ENCODE measurements at places on chromosomes 1 and 21. TPM values are rescaled to one million over a fixed set of nuclear protein-coding genes. Genes with fewer than 3 reads are reported as not detected.

GRCh38 chr21:42633858-42634257 lies 19.6 kb upstream of the PDE9A start:
- no peak for DNase-seq
- H3K27ac ChIP-seq: no peak overlapping the region
- H3K27me3 ChIP-seq: peaks cover 9% of the 10 kb centered on the region
- no peaks in the 10 kb centered on the region for H3K4me1 ChIP-seq
- no peaks in the 10 kb centered on the region for H3K36me3 ChIP-seq

- H3K36me3 ChIP-seq: peaks cover 12% of the 10 kb centered on the region
- H3K4me1 ChIP-seq: peaks cover 37% of the 10 kb centered on the region
- H3K4me3 ChIP-seq: peak overlapping the region; percentile 98
- no peak for DNase-seq
These were observed 509 bp downstream of the GDAP2 start for GRCh38 chr1:117928881-117929342.

GRCh38 chr1:93692026-93692425 lies 10.4 kb upstream of the BCAR3 start:
- H3K36me3 ChIP-seq: no peaks in the 10 kb centered on the region
- no peak overlapping the region for H3K4me3 ChIP-seq
- H3K27me3 ChIP-seq: no peaks in the 10 kb centered on the region
- peaks cover 37% of the 10 kb centered on the region for H3K4me1 ChIP-seq

DNA sequence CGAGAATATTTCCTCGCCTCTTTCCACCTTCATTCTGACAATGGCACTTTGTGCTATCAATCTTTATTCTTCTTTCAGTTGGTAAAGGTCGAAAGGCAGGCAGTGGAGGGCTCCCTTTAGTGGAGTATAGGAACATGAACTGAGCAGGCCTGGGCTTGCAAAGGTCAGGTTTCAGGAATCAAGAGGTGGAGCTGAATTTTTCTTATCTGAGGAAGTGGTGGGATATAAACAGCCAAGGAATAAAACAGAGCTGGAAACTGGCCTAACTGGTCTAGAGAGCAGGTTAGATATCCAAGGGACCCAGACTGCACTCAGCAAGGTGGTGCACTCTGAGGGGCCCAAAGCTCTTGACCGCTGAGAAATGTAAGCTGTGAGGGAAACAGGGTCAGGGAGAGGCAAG lies 99.1 kb downstream of the PLA2G4A start:
- peaks cover 14% of the 10 kb centered on the region for H3K4me1 ChIP-seq
- peaks cover 14% of the 10 kb centered on the region for H3K27me3 ChIP-seq
- no peak overlapping the region for H3K27ac ChIP-seq
- DNase-seq: no peak
- peak overlapping the region; percentile 10 for H3K4me3 ChIP-seq

DNA sequence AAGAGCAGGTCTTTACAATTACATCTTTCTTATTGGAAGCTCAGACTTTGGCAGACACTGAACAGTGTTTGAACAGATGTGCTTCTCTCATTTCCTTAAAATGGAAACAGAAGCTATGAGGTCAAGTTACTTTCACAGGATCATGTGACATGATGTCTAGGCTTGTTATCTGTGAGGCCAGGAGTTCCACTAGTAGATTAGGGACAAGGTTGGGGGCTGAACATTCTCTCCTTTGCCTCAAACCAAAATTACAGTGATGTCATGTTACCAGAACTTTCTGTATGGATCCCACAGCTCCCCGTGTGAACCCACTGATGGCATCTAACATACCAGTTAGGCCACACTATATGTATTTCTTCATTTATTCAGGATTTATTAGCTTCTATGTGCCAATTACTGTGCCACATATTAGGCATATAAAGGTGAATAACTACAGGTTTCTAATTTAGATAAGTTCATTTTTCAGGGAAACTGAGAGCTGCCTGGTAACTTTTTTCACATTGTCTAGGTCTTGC lies 6.0 kb downstream of the DYNLT5 start:
- peaks cover 13% of the 10 kb centered on the region for H3K27me3 ChIP-seq
- no peak for DNase-seq
- H3K4me1 ChIP-seq: peaks cover 5% of the 10 kb centered on the region
- no peaks in the 10 kb centered on the region for H3K36me3 ChIP-seq

- peaks cover 85% of the 10 kb centered on the region for H3K27me3 ChIP-seq
- H3K4me3 ChIP-seq: no peak overlapping the region
- H3K27ac ChIP-seq: no peak overlapping the region
- DNase-seq: no peak
- H3K36me3 ChIP-seq: no peaks in the 10 kb centered on the region
These were observed 2.4 kb upstream of the ELAPOR1 start for GRCh38 chr1:109111386-109112055.

DNA sequence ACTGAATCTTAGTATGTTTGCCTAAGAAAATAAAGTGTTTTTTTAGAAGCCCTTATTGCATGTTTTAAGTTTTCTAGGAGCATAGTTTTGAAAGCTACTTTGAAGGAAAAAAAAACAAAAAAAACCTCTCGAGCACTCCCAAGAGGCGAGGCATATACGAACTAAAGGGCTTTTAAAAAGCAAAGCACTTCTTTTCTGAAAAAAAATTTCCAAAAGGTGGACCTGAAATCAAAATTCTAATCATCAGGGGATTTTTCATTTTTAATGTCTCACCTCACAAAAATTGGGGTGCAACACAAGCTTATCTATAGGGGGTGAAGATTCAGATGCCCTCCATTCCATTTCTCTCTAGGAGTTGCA lies 594 bp downstream of the GLMN start:
- peak overlapping the region; percentile 98 for H3K27ac ChIP-seq
- peaks cover 15% of the 10 kb centered on the region for H3K4me1 ChIP-seq
- H3K27me3 ChIP-seq: no peaks in the 10 kb centered on the region
- H3K36me3 ChIP-seq: peaks cover 21% of the 10 kb centered on the region
- peak overlapping the region; percentile 97 for H3K4me3 ChIP-seq
- DNase-seq: no peak

DNA sequence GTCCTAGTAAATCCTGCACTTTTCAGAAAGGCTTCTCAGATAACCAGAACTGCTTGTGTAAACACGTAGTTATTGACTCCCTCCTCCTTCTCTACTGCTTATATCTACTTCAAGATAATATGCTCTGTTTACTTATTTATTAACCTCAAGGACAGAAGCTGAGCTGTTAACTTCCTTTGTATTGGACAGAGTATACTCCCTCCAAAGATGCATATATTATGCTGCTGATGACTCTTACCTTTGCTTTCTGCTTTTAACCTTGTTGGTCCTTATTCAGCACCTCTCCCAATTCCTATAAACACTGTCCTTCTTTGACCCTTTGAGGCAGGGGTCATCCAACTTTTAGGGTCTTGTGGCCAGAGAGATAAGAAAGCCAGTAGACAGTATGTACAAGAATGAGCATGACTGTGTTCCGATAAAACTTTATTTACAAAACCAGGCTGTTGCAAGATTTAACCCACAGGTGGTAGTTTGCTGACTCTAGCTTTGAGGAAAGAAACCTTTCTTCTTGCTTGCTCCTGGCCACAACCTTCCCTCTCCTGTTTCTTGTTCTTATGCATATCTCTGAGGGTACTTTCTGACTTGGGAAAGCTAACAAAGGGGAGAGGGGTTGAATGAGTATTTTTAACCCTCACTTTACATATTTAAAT lies 4.9 kb downstream of the TPM3 start:
- peaks cover 24% of the 10 kb centered on the region for H3K4me1 ChIP-seq
- peak overlapping the region; percentile 49 for H3K27ac ChIP-seq
- no peak for DNase-seq
- no peak overlapping the region for H3K4me3 ChIP-seq
- peaks cover 4% of the 10 kb centered on the region for H3K27me3 ChIP-seq

DNA sequence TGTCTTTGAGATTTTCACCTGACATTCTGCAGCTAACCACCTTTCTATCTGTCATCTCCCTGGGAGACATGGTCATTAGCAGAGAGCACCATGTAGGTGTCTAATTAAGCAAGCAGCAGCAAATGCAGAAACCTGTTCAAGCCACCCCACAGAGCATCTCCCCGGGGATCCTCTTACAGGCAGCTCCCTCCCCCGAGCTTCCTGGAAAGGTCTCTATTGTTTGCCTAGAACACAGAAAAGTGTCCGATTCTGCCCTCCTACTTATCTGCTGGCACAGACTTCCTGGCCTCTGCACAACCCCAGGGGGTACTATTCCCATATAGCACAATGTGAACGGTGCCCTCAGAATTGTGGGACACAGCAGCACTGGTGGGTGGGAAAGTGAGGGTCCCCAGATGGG lies 46.1 kb downstream of the PLEKHA6 start:
- no peaks in the 10 kb centered on the region for H3K27me3 ChIP-seq
- peaks cover 3% of the 10 kb centered on the region for H3K36me3 ChIP-seq
- no peak for DNase-seq
- peak overlapping the region; percentile 95 for H3K27ac ChIP-seq

DNA sequence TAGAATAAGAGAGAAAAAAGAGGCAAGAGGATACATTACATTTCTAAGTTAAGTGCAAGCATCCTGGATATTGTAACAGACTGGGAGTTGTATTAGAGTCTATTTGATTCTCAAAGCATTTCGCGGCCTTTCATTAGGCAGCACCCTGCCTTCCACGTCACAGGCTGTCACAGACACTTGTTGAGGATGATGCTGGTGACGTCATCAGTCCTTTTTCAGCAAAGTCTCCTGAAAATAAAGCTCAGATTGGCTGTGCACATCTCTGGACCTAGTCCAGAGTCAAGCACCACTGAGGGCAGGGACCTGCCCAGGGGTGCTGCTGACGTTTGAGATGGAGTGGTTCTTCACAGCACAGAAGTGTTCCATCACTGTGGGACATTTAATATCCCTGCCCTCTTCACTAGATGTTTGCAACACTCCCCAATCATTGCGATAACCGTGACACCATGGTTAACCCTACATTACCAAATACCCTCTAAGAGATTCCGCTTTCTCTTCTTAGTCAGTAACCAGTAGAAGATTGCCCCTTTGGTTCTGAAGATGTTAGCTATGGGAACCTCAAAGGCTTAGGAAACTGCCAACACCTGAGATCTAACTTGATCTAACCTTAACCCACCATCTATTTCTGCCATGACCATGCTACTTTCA lies 72.7 kb upstream of the F3 start:
- H3K4me1 ChIP-seq: peaks cover 26% of the 10 kb centered on the region
- DNase-seq: no peak
- no peak overlapping the region for H3K4me3 ChIP-seq
- peaks cover 8% of the 10 kb centered on the region for H3K36me3 ChIP-seq
- no peak overlapping the region for H3K27ac ChIP-seq
- H3K27me3 ChIP-seq: no peaks in the 10 kb centered on the region

GRCh38 chr1:59232216-59232615 lies 64.7 kb upstream of the FGGY start:
- H3K27ac ChIP-seq: no peak overlapping the region
- H3K4me1 ChIP-seq: peaks cover 6% of the 10 kb centered on the region
- no peaks in the 10 kb centered on the region for H3K27me3 ChIP-seq
- DNase-seq: no peak
- no peak overlapping the region for H3K4me3 ChIP-seq

- no peaks in the 10 kb centered on the region for H3K36me3 ChIP-seq
- peaks cover 3% of the 10 kb centered on the region for H3K27me3 ChIP-seq
- DNase-seq: no peak
These were observed 176.9 kb upstream of the PRMT6 start for GRCh38 chr1:106879538-106879937.

DNA sequence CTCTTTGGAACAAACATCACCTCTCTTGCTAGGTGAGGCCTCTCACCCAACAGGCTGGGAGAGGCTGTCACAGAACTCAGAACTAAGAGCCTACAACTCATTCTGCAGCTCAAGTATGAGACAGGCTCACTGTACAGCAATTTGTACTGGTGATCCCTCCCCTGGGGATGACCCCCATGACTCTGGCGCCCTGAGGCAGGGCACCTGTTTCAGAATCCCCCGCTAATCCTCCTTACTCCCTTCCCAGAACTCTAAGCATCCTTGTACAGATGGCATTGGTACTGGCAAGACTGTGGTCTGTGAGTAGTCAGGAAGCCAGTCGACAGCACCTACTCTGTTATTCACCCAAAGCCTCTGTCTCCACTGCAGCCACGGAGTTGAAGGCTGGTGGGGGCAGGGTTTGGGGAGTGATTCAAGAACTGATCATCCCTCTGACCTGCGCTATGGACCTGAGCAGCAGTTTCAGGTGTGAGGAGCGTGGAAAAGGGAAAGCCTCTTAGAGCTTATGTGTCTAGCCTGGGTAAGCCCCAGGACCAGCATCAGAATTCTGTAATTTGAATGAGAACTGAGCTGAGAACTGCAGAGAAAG lies 655.5 kb downstream of the KIF26B start:
- no peak overlapping the region for H3K4me3 ChIP-seq
- H3K4me1 ChIP-seq: peaks cover 27% of the 10 kb centered on the region
- no peaks in the 10 kb centered on the region for H3K27me3 ChIP-seq
- no peak overlapping the region for H3K27ac ChIP-seq
- DNase-seq: peak; percentile 40
- no peaks in the 10 kb centered on the region for H3K36me3 ChIP-seq

DNA sequence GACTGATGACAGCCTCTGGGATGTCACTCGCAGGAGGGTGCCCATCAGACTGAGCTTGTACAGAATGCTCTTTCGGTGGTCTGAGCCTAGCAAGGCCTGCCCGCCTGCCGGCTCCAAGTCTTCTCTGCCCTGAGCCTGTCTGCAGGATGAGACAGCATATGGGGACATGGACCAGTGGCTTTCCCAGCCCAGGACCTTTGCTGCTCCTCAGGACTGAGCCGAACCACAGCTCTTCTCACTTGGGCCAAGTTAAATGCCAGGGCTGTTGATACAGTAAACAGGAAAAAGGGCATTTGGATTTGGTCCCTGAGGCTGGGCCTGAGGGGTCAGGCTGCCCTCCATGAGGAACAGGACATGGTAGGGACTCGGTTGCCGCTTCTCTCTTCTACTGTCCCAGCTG lies 64.3 kb upstream of the EPS8L3 start:
- H3K27me3 ChIP-seq: no peaks in the 10 kb centered on the region
- no peak overlapping the region for H3K4me3 ChIP-seq
- no peaks in the 10 kb centered on the region for H3K36me3 ChIP-seq
- peaks cover 5% of the 10 kb centered on the region for H3K4me1 ChIP-seq
- no peak overlapping the region for H3K27ac ChIP-seq

- no peak overlapping the region for H3K4me3 ChIP-seq
- H3K4me1 ChIP-seq: peaks cover 14% of the 10 kb centered on the region
- no peaks in the 10 kb centered on the region for H3K27me3 ChIP-seq
- H3K27ac ChIP-seq: peak overlapping the region; percentile 10
These were observed 43.6 kb upstream of the SLC45A1 start for GRCh38 chr1:8274352-8274751.

The MRAP gene
- not detected for total RNA-seq

The S100A12 gene
- not detected for total RNA-seq

The THEM5 gene
- total RNA-seq: not detected

The CYP4B1 gene
- total RNA-seq: 28.9 TPM

The HAO2 gene
- total RNA-seq: 0.29 TPM

The PKP1 gene
- total RNA-seq: 30.7 TPM

The C1orf122 gene
- 38.9 TPM for total RNA-seq

The HMGN1 gene
- total RNA-seq: 466 TPM
